ENCODE measurements at places on chromosomes 3 and 15.
A peak's percentile ranks its signal among the peaks of the same experiment; 100 is the strongest.

DNA sequence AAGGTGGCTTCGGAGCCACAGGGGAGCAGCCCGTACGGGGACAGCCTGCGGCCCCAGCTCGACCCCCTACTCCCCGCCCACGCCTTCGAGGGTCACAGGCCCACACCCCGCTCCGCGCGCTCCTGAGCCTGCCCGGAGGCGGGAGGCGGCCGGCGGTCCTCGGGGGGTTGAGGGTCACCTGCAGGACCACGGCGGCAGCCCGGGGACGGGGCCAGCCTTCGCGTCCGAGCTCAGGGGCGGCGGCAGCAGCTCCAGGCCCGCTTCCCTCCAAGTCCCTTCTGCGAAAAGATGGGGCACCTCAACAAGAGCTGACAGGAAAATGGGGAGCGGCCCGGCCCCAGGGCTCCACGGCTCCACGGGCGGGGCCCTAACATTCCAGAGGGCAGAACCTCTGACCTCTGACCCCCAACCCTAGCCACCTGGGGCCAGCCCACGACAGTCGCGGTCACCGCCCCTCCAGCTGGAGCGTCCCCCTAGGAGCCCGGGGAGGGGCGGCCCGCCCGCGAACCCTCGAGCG is 428 bp downstream of the LYSMD4 start:
- peak; percentile 48 for DNase-seq

DNA sequence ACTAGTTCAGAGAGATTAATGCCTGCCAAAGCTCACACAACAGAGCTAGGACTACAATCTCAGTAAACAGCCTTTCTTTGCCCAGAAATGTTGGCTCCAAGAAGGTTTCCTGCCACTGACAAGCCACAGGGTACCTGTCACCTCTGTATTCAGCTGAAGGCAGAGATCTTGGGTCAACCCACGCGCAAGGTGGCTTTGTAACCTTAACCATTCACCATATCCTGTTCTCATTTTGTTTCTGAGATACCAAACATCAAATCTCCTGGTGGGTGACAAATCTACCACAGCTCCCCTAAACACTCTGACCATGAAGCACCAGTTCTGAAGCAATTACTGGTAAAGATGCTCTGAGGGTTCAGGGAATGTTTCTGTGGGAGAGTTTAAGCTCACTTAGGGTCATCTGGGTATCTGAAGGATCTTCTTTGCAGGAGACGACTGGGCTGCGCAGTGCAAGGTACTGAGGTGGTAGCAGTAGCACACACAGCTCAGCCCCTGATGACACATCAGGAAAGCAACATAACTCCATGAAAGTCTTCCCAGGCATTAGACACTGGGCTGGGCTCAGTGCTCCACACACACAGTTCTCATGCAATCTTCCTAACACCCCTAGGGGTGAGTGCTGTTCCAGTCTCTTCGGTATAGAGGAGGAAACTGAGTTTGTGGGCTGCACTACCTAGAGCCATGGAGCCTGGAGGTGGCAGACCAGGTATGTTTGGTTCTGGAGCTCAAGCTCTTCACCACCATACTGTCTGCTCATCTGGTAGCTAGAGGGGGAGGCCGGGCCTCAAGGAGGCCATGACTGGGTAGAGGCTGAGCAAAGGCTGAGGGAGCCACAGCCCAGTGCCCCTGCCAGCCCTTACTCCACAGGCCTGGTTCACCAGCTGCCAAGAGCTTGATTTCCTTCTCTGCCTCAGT is 7.7 kb downstream of the CXCR6 start:
- no peak for DNase-seq

DNA sequence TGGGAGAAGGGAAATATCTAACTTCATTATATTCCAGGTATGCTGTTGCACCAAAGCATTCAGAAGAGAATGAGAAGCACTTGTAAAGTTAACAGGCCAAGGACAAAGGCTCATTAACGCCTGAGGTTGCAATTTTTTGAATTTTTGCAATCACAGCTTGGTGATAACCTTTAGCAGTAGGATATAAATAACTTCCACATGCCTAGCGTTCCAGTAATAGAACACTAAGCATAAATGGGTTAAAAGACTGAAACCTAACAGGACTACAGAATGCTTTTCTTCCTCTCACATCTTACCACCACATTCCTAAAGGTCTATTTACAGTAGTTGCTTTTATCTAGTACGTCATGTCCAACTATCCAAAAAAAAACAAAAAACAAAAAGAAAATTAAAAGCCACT is 57.4 kb upstream of the IMPG2 start:
- DNase-seq = no peak

DNA sequence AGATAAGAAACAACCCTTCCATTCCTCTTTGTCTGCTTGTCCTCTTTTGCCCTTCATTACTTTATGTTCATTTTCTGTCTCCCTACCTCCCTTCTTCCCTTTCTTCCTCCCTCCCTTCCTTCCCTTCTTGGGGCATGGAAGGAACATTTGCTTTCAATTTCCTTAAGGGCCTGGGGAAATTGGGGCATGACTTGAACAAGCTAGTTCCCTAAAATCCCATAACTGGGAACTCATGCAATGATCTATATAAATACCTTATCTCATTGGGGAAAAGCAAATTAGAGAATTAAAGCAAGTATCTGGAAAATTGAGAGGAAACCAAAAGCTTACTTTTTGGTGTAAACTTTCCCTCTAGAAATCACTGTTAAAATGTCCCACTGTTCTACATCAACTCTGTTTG is 35.7 kb downstream of the BOC start:
- no peak for DNase-seq

DNA sequence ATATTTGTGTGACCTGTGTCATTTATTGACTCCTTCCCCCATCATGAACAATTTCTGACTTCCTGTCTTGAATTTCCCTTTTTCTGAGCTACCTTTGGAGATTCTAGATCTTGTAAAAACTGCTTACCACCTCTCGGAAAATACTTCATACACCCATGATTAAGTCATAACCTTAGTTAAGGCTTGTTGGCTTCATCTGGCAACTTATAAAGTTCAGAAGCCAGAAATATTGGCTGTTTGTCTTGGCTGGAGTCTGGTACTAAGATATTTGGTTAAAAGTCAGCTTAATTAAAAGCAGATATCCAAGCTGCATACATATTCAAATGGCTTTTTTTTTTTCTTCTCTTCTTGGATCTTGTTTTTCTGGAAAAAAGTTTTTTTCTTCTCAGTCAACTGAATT is 37.3 kb upstream of the B3GALNT1 start:
- DNase-seq = no peak

DNA sequence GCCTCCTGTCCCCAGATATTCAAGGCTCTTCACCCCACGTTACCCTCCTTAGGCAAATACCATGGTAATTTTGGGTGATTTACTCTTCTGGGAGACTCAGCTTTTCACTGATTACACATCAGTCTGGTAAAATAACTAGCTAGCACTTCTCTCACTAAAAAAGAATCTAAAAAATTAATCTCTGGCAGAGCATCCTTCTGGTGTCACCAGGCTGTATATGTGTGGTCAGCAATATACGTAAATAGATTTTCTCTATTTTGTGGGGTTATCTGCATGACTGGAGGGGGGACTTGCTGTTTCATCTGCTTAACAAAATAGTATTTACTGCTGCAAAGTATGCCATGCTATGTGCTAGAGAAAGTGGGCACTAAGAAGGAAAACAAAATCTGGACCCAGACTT is 45.1 kb downstream of the LRRC28 start:
- DNase-seq = no peak

DNA sequence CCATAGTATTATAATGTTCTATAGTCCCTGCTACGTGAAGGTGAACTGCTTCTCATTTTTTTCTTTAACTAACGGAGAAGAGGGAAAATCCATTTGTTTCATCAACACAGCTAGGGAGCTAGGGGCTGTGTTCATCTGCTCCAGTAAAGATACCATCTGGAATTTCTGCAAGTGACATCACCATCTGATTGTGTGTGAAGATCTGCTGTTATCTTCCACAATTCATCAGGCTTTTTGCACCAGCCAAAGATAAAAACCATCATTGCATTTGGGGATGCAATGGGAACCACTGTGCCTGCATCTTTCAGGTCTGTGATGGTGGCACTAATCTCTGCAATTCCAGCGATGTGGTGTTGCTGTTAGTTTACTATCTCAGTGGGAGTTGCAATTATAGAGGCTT is 35.5 kb upstream of the NOX5 start:
- no peak for DNase-seq

DNA sequence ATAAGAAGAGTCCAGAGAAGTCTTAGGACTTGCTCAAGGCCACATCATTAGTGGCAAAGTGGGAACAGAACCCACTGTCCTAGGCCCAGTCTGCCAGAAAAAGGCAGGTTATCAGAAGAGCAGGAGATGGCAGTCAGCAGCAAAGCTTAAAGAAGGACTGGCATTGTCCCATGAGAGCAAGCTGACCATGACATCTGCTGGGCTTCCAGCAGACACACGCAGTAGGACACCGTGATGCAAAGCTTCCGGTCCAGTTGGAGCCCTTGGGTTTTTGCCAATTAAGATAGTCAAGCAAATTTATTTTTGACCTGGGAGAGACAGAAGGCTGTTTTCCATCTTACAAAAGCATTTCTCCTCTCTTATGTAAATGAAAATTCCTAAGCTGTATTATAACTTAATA is 42.1 kb downstream of the ZBTB38 start:
- peak; percentile 73 for DNase-seq

DNA sequence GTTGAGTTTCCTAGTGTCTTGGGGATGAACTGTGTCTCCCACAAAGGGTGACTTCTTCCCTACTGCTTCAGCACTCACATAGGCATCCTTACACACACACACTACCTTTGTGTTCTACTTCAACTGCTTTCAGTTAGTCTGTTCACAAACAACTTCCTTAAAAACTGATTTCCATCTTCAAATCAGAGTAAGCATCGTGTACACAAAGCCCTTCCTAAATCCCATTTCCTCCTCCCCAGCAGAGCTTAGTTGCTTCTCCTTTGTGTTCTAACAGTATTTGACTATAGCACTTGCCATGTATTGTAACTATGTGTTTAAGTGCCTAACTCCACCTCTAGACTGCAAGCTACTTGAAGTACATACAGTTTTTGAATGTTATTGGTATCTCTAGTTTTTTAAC is 71.7 kb downstream of the TNIK start:
- no peak for DNase-seq

DNA sequence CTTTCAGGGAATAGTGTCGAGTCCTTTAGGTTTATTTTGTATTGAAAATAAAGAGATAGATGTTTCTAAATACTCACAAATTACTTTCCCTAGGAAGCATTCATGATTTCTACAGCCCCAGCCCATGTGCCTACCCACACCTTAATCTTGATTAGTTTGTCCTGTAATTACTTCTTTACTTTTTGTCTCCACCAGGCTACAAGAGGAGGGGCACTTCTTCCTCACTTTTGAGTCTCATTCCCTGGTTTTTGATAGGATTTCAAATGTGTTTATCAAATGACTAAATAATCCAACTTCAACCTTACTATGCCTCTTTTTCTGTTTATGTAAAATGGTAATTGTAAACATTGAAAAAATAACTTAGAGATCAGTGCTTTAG is 1.8 kb downstream of the PXK start:
- no peak for DNase-seq

DNA sequence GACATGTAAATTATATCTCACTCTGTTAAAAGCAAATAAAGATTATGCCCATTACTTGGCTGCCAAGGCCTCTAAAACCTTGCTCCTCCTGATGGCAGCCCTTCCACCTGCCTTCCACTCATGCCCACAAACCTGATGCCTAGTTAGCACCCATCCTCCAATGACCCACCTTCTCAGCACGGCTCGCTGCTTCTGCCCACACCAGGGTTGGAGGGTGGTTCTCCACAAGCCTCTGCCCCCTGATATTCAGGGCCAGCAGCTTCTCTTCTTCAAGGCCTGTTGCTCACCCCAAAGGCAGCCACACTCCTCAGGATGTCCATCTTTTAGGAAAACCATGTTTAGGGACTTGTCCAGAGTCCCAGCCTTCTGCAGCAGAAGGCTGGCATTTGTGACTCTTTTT is 263.4 kb upstream of the TLE3 start:
- DNase-seq = no peak

DNA sequence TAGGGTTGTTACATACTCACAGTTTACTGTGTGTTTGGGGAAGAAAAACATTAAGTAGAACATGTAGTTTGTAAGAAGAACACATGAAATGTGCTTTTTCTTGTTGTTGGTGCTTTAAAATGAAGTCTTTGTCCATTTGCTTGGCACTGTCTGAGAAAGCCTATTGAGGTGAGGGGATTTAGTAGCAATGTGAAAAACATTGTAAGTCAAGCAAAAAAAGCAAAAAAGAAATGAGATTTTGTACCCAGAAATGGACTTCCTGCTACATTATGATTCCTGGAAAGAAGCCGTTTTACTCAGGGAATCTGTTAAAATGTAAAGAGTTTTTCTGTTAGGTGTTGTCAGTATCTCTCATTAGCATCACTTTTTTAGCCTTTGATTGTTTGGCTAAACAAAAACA is 59.9 kb downstream of the KAT2B start:
- no peak for DNase-seq

DNA sequence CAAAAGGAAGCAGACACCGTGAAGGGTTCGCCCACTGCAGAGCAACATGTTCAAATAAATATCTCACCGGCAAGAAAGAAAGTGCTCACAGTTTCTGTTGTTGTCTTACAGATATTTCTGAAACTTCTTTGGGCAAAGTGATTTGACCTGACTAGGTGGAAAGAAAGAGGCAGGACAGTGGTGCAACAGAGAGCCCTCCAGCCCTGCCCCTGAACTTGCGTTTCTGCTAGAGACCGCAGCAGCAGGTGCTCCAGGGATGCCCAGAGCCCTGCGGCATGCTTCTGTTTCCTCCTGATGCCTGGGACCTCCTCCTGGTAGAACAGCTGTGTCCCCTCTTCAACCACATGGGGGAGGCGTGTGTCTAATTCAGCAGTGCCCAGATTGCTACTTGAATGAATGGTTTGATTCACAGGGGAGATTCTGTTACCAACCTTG is 123.4 kb downstream of the ATP10A start:
- no peak for DNase-seq

- DNase-seq = no peak
These were observed 83.8 kb upstream of the PPIB start for GRCh38 chr15:64246364-64247189.
